ENCODE measurements at places on chromosomes 13 and 19.

DNA sequence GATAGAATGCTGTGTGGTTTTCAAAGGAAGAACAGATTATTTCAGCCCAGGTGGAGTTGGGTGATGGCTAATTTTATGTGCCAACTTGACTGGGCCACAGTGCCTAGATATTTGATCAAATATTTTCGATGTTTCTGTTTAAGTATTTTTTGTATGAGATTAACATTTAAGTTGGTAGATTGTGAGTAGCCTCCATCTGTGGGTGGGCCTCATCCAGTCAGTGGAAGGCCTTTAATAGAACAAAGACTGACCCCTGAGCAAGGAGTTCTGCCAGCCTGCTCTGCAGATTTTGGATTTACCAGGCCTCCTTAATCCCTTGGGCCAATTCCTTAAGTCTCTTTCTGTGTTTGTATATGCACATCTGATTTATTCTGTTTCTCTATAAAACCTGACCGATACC is 13.9 kb downstream of the LSM14A start:
- no peak for DNase-seq

DNA sequence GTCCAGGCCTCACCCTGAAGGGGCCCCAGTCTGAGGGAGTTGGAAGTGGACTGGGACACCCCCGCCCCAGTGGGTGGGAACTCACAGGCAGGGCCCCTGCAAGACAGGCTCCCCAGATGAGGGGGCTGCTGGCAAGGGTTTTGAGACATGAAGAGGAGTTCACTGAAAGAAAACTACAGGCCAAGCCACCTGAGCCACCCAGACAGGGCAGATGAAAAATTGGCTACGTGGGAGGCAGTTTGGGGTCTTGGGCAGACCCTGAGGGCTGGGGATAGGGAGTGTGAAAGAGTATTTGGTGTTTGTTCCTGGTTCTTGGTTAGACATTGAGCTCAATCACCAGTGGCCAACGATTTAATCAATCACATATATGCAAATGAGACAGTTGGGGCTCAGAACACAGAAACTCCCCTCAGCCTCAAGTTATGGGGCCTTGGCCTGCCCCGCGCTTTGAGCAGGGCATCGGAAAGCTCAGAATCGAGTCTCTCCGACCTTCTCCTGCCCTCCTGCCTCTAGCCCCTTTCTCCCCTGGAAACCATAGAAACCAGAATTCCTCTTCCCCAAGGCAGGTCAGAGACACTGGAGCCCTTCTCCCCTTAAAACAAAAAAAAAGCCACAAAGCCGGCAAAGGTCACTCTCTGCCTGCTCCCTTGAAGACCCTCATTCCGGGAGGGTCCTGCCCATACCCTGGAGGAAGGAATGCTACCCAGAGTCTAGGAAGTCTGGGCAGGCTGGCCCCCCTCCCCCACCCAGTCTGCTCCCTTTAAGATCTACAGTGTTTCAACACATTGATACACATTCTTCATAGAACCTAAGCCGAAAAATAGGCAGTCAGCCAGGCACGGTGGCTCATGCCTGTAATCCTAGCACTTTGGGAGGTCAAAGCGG is 1.3 kb upstream of the ISYNA1 start:
- DNase-seq = no peak

GRCh38 chr19:35704218-35704617 is at the start of gene ZBTB32:
TSS of gene ZBTB32 (plus strand) at chr19:35704558. CDS start at chr19:35714627, 10,069 bp downstream.
- DNase-seq = no peak

DNA sequence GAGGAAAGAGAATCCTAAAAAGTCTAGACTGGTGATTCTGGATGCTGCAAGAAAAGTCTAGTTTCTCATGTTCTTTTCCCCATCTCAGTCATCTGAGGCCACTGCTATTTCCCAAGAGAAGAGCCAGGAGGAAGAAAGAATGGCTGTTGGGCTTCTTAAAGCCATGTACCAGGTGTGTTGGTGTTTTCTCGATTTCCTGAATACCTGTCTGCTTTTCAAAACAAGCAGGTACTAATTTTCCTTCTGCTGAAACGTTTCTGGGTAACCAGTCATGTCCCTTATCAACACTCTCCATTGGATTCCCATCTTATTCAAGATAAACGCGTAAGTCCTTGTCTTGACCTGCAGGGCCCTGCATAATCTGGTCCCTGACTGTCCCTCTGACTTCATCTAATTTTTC is 1.1 kb downstream of the ZNF570 start:
- no peak for DNase-seq

GRCh38 chr19:3176715-3177501 is 1.7 kb upstream of the S1PR4 start:
- peak; percentile 61 for DNase-seq

GRCh38 chr19:41309180-41310032 is 566 bp upstream of the CCDC97 start:
- DNase-seq = no peak

DNA sequence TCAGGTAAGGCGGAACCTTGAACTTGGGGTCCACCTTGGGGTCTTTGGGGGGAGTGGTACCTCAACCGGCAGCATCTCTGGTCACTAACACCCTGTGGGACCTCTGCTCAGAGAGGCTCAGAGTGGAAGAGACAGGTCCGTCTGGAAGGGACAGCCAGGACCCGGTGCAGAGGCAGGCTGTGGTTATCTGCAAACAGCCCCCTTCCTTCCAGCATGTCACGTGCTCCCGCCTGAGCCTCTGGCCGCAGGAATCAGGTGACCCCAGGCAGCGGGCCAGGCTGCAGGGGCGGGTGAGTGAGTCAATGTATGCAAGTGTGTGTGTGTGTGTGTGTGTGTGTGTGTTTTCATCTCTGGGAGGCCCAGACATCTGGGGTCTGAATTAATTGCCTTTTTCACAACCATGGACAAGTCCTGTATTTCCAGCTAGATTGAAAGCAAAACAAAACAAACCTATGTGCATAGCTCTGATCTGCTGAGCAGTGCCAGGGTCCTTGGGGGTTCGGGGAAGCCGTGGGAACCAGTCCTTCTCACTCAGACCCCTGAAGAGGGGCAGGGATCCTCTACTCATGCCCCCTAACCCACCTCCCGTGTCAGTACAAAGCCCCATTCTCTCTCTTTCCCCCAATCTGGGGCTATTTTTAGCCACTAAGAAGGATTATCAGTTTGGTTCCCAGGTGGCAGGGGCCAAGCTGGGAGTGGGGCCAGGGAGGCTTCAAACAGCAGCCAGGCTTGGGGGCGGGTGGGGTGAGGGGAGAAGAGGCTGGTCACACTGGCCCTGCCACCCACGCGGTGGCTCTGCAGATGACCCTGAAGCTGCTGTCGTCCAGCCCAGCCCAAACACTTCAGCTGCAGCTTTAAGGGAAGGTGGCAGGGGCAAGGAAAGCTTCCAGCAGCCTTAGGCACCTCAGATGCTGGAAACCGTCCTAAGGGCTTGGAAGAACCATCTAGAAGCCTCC is 31.4 kb downstream of the CERS4 start:
- DNase-seq = no peak

DNA sequence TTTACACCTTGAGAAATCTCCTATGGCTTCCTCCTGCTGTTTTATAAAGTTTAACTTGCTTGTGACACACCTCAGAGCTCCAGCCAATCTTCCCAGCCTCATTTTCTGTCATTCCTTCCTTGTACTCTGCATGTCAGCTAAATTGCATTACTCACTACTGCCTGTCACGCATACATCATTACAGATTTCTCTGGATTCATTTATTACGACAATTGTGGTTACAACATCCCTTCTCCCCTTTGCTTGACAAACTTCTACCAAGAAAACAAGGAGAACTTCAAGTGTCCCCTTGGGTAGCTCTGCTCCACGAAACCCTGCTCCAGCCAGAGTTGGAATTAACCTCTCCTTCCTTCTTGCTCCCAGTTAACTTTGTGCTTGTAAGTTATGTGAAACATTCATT is 22.0 kb upstream of the GPR18 start:
- no peak for DNase-seq

DNA sequence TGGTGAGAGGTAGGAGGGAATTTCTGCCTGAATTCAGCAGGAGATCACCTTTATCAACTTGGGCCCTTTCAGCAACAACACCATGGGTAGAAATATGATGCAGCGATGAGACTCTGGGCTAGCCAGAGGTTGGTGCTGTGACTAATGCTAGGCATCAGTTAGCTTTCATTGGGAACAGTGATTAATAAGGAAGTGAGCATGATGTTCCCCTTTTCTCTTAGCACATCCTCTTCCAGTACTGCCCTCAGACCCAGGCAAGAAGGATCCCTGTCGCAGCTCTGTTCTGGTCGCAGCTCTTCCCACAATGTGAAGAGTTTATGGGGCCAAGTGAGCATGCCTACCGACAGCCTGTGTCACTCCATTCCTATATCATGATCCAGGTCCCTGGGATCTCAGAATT is 100.5 kb downstream of the FLT1 start:
- DNase-seq = no peak

DNA sequence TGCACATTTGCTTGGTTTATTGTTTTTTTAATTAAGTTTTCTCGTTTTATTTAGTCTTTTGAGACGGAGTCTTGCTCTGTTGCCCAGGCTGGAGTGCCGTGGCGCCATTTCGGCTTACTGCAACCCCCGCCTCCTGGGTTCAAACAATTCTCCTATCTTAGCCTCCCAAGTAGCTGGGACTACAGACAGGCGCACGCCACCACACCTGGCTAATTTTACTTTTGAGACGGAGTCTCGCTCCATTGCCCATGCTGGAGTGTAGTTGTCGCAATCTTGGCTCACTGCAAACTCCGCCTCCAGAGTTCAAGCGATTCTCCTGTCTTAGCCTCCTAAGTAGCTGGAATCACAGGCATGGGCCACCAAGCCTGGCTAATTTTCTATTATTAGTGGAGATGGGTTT is 1.3 kb downstream of the RPS9 start:
- DNase-seq = no peak

GRCh38 chr19:13583753-13584152 is 77.5 kb upstream of the CACNA1A start:
- no peak for DNase-seq

DNA sequence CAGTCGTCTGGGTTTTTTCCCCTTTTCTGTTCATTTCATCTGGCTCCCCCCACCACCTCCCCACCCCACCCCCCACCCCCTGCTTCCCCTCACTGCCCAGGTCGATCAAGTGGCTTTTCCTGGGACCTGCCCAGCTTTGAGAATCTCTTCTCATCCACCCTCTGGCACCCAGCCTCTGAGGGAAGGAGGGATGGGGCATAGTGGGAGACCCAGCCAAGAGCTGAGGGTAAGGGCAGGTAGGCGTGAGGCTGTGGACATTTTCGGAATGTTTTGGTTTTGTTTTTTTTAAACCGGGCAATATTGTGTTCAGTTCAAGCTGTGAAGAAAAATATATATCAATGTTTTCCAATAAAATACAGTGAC is 9.3 kb downstream of the CALM3 start:
- DNase-seq = no peak

GRCh38 chr13:73245246-73245645 is 186.4 kb downstream of the KLF5 start:
- DNase-seq = no peak

DNA sequence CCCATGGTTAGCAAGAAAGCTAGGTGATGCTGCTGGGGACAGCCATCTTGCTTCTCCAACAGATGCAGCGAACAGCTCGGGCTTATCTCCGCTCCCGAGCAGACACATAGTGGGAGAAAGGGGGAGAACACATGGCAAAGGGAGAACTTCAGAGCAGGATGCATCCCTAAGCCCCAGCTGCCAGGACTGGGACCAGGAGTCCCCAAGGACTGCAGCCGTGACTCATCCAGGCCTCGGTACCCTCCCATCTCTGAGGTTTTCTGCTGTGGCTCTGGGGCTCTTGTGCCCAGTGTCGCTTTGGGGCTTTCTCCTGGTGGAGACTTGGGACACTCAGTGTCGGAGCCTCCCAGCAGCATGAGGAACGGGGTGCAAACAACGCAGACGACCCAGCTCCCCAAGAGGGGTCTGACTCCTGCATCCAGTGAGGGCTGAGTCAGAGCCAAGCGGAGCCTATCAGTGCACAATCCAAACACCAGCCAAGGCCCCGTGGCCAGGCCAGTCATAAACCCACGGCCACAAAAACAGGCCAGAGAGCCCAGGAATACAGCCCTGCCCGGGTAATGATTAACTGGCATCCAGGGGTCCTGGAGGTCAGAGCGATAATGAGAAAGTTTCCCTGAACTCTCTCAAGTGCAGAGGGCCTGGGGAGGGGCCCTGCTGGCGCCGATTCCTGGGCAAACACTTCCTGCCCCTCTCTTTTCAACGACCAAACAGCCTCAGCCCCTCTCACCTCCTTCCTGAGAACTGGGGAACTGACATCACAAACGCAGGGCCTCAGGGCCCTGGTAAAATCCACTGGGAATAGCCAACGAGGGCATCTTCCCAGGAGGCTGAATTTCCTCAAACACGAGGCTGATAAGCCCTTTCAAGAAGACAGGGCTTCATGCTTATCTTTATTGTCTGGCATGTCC is 202.9 kb downstream of the USP12 start:
- no peak for DNase-seq

DNA sequence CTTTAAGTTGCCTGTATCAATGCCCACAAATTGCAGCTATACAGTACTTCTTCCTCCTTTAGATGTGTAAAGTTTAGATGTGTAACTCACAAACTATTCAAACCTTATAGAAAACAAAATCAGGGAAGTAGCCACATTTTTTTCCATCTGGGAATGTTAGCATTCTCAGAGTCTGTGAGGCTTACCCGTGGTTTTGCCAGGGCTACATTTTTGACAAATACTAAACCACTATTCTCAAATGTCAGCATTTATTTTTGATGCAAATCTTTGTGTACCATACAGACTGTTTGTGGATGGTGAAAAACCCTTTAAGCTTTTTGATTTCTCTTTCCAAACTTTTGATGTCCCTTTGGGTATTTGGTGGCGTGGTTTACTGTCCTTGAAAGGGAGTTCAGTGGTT is 216.4 kb downstream of the POSTN start:
- no peak for DNase-seq

GRCh38 chr19:55447421-55448174 is 4.5 kb upstream of the SHISA7 start:
- no peak for DNase-seq

DNA sequence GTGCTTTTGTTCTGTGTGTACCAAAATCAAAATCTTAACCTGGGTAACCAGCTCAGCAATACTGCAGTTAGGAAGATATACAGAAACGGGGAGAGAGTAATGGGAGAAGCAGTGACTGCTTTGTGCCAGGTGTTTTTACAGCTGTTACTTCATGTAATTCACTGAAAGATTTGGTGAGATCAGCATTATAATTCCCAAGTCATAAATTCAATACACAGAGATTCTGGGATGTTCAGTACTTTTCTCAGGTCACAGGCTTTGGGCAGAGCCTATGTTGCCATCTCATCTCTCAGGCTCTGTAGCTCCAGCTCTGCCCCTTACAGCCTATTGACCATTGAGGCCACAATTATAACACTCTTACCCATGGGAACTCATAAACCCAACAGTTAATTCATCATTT is 138.5 kb downstream of the ZAR1L start:
- no peak for DNase-seq

DNA sequence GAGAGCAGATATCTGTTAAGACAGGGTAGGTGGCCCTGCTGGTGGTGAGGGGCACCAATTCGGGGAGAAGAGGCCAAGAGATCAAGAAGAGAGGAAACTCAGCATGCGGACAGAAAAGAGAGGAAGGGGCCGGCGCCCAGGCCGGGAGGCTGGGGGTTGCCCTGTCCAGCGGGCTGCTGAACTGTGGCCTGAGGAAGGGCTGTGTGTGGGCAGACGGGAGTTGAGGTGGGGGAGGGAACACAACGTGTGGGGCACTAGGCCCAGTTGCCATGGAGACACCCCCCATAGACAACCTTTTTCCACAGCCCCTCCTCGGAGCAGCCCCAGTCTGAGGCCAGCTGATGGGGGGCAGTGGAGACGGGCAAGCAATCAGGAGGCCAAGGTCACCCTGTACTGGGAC is 2.5 kb upstream of the CACNG8 start:
- no peak for DNase-seq
